ENCODE measurements at places on chromosomes 16 and 17. TPM values are rescaled to one million over a fixed set of nuclear protein-coding genes. Genes with fewer than 3 reads are reported as not detected.

The CIBAR2 gene
- not detected for total RNA-seq

The KRT38 gene
- total RNA-seq = not detected

The TBC1D3E gene
- total RNA-seq = not detected

The CHST4 gene
- not detected for total RNA-seq

The CA4 gene
- total RNA-seq = not detected

The AATK gene
- total RNA-seq = 82.9 TPM

The CCL17 gene
- not detected for total RNA-seq

The EMP2 gene
- 89.8 TPM for total RNA-seq

The CA5A gene
- total RNA-seq = not detected

The DUSP3 gene
- 116 TPM for total RNA-seq

The TPSD1 gene
- total RNA-seq = not detected

The ZNF469 gene
- 0.36 TPM for total RNA-seq

The CCL8 gene
- total RNA-seq = 0.67 TPM

The LGALS9C gene
- not detected for total RNA-seq

The C1QTNF8 gene
- total RNA-seq = not detected

The TBC1D3G gene
- total RNA-seq = not detected

The BAIAP3 gene
- 0.34 TPM for total RNA-seq

The KRT17 gene
- 1.1 TPM for total RNA-seq

The KRT28 gene
- total RNA-seq = not detected

The DHRS7B gene
- total RNA-seq = 26.0 TPM

The ABCC12 gene
- not detected for total RNA-seq

The EPX gene
- not detected for total RNA-seq

The PLA2G10 gene
- not detected for total RNA-seq

The AMDHD2 gene
- total RNA-seq = 141 TPM

The ARHGDIG gene
- 0.36 TPM for total RNA-seq

The CMTM2 gene
- not detected for total RNA-seq

The HS3ST3B1 gene
- total RNA-seq = under 0.01 TPM

The MYOCD gene
- not detected for total RNA-seq

The ADAD2 gene
- not detected for total RNA-seq

The HIGD1B gene
- total RNA-seq = not detected
